DMS53 (cell line): ENCODE measurements at places on chromosomes 4 and X.

DNA sequence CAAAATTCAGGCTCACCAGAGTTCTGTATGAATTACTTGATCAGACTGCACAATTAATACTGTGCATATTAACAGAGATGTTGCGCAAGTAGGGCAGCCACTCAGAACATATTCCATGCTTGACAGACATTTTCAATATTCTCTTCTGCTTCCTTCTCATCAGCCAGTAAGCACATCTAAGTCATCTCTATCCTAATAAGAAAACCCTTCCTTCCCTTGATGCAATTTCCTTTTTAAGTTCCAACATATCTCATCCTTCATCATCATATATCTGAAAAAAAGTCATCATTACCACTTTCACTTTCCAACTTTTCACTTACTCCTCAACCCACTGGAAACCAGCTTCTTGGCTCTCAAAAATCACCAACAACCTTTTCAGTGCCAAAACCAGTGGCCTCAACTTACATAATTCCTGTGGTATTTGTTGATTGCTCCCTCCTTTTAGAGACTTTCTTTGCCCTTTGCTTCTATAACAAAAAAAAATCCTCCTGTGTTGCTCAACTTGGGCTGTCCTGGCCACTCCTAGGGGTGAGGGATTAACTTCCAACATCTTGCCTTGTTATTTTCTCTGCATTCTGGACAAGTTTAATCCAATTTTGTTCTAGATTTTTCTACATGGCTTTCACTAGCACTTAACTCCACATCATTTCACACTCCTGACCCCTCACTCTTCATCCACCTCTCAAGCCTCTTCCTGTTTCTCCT is 14.1 kb downstream of the MBNL3 start:
- no peak for DNase-seq

GRCh38 chrX:50180073-50180940 is 20.5 kb downstream of the AKAP4 start:
- DNase-seq = no peak

DNA sequence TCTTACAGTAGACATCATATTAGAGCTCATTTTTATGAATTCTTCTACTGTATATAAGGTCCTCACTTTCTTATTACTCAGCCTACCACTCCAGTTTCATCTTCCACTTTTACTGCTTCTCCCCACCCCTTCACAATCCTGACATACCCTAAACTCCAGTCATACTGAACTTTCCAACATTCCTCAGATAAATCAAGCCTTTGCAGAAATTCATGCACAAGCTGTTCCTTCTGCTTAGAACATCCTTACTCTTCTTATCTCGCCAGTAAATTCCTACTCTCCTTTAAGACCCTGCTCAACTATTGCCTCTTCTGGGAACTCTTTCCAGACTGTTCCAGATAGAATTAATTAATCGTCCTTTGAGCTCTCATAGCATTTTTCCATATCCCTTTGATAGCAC is 24.8 kb downstream of the RTL9 start:
- no peak for DNase-seq

DNA sequence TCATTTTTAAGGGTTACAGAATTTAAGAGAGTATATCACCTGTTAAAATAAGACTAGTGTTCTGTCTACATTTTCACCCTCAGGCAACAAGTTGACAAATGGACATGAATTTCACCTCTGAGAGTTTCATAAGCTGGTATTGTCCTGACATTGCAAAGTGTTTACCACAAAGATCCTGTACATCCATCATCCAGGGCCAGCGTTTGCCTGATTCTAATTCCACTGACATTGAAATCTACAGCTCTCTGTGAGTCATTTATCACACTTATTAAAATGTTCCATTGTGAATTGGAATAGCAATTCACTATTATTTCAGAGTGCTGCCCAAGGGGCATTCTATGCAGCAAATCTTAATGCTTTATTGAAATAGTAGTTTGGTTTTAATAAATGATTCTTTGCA is 1499.4 kb upstream of the PCDH7 start:
- no peak for DNase-seq

DNA sequence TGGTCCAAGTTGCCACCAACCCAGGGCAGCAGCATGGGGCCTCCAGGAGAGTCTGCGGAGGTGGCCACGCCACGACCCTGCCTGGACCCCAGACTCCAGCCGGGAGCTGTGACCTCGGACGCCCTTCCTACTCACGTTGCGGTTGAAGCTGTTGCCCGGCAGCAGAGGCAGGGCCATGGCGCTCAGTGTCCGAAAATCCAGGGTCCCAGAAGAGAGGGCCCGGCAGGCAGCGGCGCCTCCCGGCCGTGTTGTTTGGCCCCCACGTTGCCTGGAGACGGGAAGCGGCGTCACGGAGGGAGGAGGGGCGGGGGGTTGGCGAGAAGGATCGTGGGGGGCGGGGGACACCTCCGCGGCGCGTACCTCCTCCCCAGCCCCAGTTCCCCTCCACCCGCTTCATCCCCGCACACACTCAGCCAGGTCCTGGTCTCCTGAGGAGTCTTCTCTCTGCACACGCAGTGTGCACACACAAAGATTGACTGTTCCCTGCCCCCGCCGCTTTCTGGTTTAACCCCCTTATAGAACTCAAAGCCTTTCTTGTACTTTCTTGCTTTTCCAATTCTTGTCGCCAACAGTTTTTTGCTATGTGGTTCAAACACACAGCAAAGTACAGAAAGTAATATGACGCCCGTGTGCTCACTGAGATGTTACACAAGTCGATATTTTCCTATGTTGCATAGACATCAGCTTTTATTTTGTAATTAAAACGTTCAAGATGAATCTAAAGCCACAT is at the start of gene EFHC2:
TSS of gene EFHC2 (minus strand) at position 261 of the 730 bp plus-strand sequence. CDS start at position 177, 84 bp downstream.
- peak; percentile 69 for DNase-seq

GRCh38 chr4:129821073-129821472 is 725.1 kb downstream of the C4orf33 start:
- no peak for DNase-seq

GRCh38 chrX:19532709-19533108 is 17.4 kb upstream of the MAP3K15 start:
- peak; percentile 54 for DNase-seq

DNA sequence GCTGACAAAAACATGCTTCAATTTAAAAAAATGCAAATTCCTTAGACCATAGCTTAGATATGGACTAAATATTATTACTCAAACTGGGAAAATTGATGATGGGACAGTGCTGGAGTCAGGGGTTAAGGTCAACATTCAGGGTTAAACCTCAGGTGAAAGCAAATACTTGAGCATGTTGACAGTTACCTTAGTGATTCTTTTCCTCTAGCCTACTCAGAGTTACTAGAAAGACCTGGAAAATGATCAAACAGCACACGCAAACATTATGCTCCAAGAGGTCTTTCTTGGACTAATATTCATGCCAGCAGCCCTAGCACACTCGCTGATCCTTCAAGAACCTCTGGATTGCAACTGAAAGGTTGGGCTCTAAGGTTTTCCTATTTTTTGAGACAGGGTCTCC is 10.8 kb downstream of the IGFBP7 start:
- peak; percentile 47 for DNase-seq

GRCh38 chr4:48345542-48345941 is 4.2 kb downstream of the SLAIN2 start:
- DNase-seq = no peak

GRCh38 chr4:176988226-176988625 is 195.5 kb upstream of the VEGFC start:
- peak; percentile 94 for DNase-seq
